ENCODE measurements at places on chromosomes 12 and 14.
A peak's percentile ranks its signal among the peaks of the same experiment; 100 is the strongest.

GRCh38 chr14:99873653-99874052 is 80.4 kb downstream of the EML1 start:
- DNase-seq = no peak

- DNase-seq = no peak
These were observed 18.6 kb downstream of the GNS start for GRCh38 chr12:64740646-64741045.

GRCh38 chr12:19496219-19496878 is 57.1 kb downstream of the AEBP2 start:
- no peak for DNase-seq

DNA sequence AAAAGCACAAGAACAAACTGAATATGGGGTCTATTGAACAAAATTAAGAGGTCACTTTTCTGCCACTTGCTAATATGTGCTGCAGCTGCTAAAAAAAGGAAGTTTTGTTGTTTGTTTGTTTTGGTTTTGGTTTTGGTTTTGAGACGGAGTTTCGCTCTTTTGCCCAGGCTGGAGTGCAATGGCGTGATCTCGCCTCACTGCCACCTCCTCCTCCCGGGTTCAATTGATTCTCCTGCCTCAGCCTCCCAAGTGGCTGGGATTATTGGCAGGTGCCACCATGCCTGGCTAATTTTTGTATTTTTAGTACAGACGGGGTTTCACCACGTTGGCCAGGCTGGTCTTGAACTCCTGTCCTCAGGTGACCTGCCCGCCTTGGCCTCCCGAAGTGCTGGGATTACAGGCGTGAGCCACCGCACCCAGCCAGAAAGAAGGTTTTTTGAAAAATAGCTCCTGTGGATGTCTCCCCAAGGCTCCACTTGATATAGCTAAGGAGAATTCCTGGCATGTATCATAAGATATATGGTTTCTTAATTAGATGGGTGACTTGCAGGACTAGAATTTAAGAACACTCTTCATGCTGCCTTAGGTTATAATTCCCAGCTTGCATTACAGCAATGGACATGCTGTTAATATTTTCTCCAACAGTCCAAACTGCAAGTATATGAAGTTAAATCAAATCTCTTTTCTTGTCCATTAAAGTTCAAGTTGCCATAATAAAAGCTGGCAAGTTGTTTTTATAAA is 237.6 kb upstream of the AMIGO2 start:
- no peak for DNase-seq

DNA sequence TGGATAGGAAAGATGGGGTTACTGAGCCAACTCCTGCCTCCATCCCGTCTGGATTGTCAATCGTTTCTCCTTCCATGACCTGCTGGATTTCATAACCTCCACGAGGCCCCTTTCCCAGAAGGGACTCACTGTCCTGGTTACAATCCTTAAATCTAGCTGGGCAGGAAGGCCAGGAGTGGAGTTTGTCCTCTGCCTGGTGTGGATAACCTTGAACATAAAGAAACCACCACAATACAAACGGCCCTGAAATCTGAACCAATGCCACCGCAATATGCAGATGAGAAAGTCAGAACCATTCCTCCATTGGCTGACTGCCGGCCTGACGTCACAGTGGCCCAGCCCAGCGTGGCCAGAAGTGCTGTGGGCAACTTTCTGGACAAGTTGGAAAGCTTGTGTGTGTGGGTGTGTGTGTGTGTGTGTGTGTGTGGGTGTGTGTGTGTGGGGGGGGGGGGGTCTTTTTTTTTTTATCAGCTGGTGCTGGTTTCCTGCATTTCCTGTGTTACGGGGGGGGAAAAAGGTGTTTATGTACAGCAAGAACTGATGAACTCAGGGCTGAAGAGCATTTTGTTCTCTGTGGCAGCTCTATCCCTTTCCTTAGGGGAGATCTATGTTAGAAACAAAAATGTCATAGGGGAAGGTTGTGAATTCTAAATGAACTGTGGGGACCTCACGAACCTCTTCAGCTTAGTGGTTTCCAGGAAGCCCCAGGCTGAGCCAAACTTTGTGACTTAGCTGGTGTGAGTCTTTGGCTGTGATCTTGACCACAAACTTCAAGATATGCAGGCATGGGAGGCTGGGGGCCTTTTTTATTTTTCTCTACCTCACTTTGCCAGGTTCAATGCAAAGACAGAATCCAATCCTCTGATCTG is 81.6 kb upstream of the MED13L start:
- peak; percentile 86 for DNase-seq

GRCh38 chr12:107986183-107986582 is 142.9 kb upstream of the WSCD2 start:
- DNase-seq = no peak

DNA sequence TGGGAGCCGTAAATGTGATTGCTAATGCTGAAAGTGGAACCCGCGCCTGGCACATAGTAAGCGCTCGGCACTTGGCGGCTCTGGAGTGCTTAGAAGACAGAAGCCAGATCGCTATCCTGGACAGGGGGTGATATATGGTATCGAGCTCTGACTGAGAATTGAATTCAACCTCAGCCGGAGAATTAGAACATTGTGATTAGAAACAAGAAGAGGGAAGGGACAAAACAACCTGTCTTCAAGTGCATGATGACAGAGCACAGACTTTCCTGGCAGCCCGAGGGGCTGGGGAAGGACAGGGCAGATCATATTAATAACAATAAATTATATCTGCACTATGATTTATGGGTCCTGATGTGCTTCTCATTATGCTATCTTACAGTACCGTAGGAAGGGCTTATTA is 66.9 kb upstream of the TBX3 start:
- no peak for DNase-seq

DNA sequence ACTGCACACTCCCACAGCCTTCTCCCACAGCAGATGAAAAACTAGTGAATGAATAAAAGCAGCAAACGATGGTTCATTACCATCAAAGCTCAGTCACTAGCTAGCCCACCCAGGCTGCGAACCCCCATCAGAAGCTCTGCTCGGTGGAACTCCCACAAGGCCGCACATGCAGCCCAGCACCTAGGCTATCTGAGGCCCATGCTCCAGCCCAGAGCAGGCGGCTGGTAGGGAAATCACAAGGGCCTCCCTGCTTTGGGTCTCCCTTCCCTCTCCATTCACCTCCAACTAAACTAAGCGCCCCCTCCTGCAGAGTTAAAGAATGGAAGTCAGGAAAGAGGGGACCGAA is 69.0 kb downstream of the ITPK1 start:
- no peak for DNase-seq

DNA sequence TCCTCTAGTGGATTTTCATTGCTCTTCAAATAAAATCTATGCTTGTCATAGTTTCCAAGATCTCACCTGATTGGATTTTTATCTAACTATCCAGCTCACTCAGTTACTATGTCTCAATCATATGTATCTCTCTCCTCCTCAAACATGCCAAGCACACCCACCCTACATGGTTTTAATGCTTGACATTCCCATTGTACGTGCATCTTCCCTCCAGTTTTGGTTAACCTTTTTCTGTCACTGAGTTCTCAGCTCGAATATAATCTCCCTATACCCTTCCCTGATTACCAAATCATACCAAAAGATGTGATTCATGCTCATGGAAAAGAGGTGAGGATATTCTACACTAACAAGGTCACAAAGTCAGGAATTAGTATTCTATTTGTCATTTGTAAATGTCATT is 12.0 kb upstream of the PTPRQ start:
- DNase-seq = no peak

DNA sequence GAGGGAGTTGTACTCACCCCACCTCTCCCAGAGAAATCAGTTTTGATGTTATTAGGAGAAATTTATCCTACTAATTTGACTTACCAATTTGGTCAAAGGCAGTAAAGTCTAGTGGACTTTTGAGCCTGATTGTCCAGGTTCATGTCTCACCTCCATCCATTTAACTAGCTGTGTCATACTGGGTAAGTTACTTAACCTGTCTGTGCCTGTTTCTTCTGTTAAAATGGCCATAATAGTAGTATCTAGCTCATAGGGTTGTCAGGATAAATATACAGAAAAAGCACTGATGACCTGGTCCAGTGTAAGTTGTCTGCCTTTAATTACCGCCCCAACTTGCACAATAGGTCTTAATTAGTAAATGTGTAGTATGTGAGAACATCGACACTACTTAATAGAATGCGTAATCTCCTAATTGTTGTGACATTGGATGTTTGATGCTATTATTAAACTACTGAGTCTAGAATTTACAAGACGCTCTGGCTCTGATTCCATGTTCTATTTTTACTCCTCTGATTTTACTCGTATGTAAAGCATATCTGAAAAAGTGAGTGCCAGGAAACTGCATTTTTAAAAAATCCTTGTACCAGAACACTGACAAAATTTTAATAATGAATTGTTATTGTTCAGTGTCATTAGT is 1.5 kb downstream of the RAB21 start:
- no peak for DNase-seq

- no peak for DNase-seq
These were observed 441.1 kb downstream of the ETNK1 start for GRCh38 chr12:23066095-23066494.
